ENCODE measurements at places on chromosomes 7 and 10.

DNA sequence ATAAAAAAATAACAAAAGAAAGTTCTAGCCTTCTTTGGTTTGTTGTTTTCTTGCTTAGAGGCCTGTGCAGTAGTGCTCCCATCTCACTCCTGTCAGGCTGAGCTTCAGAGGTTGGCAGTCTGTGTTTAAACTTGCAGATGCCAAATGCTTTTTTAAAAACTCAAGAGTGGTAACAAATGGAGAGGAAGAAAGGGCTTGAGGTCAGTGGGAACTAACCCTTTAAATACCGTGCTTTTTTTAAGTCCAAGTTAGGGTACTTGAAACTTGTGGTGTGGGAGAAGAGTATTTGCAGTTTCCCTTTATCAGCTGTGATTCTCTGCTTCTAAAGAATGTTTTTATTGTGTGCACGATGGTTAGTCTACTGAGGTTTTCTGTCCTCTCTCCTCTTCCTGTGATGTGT lies 29.4 kb downstream of the ZRANB1 start:
- H3K4me1 ChIP-seq, result no peaks in the 10 kb centered on the region
- H3K4me3 ChIP-seq, result no peak overlapping the region
- H3K27me3 ChIP-seq, result no peaks in the 10 kb centered on the region
- no peak overlapping the region for H3K27ac ChIP-seq
- no peak for DNase-seq

- no peaks in the 10 kb centered on the region for H3K4me1 ChIP-seq
- no peaks in the 10 kb centered on the region for H3K36me3 ChIP-seq
- no peak overlapping the region for H3K27ac ChIP-seq
- H3K27me3 ChIP-seq, result no peaks in the 10 kb centered on the region
Measured at GRCh38 chr10:47154762-47155161, 145.2 kb upstream of the GDF10 start.

- no peak overlapping the region for H3K4me3 ChIP-seq
- H3K4me1 ChIP-seq, result peaks cover 5% of the 10 kb centered on the region
- H3K27me3 ChIP-seq, result no peaks in the 10 kb centered on the region
- no peak overlapping the region for H3K27ac ChIP-seq
- H3K36me3 ChIP-seq, result no peaks in the 10 kb centered on the region
- no peak for DNase-seq
Measured at GRCh38 chr7:112447406-112447805, 2.9 kb upstream of the IFRD1 start.

DNA sequence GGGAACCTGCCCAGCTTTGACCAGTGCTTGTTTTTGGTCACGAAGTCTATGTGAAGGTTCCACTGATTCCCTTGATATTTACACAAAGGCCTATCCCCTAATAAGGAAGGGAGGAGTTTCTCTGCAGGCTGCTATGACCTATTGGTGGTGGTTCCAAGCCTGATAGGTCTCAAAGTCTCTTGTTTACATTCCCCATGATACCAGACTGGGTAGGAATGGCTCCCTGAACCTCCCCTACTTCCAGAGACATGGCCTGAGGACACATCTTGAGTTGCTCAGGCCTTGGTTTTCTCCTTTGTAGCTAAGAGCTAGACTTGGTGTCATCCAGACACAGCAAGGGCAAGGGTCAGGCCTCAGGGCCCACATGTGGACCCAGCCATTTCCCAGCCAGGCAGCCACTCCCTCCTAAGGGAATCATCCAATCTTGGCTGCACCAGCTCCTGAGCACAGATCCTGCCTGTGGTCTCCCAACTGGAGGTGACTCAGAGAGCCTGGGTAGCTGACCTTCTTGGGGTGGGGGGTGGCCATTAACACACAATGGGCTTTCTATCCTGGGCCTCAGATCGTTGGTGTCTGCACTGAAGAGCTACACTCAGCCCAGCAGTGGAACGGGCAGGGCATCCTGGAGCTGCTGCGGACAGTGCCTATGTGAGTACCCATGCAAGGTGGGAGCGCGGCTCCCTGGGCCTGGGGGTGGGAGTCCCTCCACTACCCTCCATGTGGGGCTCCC lies 51.0 kb upstream of the TRIM8 start:
- peaks cover 5% of the 10 kb centered on the region for H3K4me1 ChIP-seq
- no peak overlapping the region for H3K27ac ChIP-seq
- no peak overlapping the region for H3K4me3 ChIP-seq
- DNase-seq, result no peak
- no peaks in the 10 kb centered on the region for H3K27me3 ChIP-seq

GRCh38 chr10:125633517-125633999 lies 49.4 kb downstream of the TEX36 start:
- H3K27ac ChIP-seq, result no peak overlapping the region
- no peak overlapping the region for H3K4me3 ChIP-seq
- H3K27me3 ChIP-seq, result no peaks in the 10 kb centered on the region
- DNase-seq, result no peak
- H3K36me3 ChIP-seq, result no peaks in the 10 kb centered on the region

DNA sequence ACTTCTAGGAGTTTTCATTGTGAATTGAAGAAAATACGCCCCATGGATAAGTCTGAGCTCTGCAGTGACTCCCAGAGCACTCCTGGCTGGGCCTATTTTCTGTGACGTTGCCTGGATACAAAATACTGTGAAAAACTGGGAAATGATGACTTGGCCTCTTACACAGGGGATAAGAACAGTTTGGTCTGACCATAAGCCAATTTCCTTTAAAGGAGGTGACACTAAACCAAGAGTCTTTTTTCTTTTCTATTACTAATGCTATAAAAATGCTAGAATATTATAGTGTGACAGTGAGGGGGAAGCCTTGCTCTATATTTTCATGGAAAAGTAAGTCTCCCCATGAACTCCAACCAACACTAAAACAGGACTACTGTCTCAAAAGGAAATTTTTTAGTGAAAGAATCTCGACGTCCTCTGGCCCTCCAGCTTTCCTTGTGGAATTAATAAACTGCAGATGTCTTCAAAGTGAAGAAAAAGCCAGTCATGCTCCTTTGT lies 45.5 kb downstream of the MYOF start:
- H3K27me3 ChIP-seq, result no peaks in the 10 kb centered on the region
- H3K4me1 ChIP-seq, result peaks cover 66% of the 10 kb centered on the region
- DNase-seq, result no peak
- H3K4me3 ChIP-seq, result no peak overlapping the region
- H3K36me3 ChIP-seq, result no peaks in the 10 kb centered on the region

GRCh38 chr7:117041007-117041406 lies 87.7 kb downstream of the ST7 start:
- H3K4me3 ChIP-seq, result no peak overlapping the region
- H3K4me1 ChIP-seq, result no peaks in the 10 kb centered on the region
- no peak for DNase-seq
- no peaks in the 10 kb centered on the region for H3K27me3 ChIP-seq

DNA sequence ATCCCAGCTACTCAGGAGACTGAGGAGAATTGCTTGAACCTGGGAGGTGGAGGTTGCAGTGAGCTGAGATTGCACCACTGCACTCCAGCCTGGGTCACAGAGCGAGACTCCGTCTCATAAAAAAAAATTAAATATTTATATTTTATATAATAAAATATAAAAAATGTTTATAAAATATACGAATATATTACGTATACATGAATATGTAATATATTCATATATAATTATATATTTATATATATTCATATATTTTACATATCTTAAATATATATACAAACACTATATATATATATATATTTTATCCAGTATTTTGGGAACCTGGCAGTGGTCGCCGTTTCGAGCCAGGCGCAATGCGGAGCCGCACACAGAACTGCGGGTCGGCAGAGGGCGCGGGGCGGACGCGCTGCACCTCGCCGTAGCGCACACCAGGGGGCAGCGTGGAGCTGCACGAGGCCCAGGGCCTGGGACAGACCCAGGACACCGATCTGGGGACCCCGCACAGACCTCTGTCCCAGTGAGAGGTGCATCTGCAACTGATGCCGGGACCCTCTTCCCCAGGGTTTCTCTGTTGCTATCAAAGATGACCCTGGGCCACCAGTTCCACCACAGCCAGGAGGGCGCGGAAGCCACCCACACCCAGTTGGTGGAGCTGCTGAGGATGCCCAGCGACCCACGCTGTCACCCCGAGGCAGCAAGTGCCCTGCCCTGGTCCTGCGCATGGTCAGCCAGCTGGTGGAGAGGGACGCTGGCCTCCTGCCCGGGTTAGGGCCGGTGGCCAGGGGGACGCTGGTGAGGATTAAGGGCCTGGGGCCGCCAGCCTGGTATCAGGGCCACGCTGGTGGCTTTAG lies 22.7 kb downstream of the AP5Z1 start:
- H3K27me3 ChIP-seq, result no peaks in the 10 kb centered on the region
- H3K4me3 ChIP-seq, result no peak overlapping the region
- peaks cover 10% of the 10 kb centered on the region for H3K4me1 ChIP-seq
- H3K36me3 ChIP-seq, result no peaks in the 10 kb centered on the region
- no peak overlapping the region for H3K27ac ChIP-seq

GRCh38 chr7:98266840-98267239 lies 14.6 kb upstream of the BRI3 start:
- no peak for DNase-seq
- H3K4me1 ChIP-seq, result peaks cover 17% of the 10 kb centered on the region
- no peaks in the 10 kb centered on the region for H3K27me3 ChIP-seq
- H3K36me3 ChIP-seq, result no peaks in the 10 kb centered on the region
- H3K4me3 ChIP-seq, result no peak overlapping the region

DNA sequence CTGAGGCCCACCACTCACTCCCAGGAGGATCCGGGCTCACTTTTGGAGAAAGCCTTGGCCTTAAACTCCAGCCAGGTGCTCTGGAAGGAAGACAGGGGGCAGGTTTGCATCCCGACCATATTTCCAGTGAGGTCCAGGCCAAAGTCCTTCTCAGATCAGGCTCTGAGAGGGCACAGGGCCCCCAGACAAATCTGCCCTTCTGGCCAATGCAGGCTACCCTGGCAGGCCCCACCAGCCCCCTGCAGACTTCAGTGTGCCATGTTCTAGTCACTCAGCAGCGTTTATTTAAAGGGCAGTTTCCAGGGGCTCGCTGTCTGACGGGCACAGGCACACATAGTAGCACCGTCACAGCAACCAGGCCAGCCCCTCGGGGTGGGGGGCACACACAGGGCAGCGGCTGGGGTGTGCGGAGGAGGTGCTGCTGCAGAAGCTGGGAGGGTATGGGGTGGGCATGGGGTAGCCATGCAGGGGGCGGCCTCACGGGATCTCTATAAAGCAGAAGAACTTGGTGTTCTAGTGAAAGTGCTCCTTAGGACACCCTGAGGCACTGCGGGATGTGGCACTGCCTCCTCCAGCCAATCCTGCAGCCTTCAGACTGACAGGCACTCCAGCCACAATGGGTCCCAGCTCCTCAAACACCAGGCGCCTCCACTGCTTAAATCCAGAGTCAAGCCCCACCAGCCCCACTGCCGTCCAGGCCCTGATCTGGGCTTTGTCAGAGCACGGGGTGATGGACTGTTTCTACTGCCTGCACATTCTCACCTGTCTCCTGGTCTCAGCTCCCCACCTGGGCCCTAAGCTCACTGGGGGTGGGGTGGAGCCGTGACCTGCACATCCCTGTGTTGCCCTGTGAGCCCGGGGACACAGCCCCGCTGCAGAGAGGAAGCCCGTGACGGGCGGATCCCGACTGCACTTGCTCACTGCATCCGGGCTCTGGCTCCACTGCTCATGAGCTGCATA lies 9.6 kb upstream of the PYROXD2 start:
- no peaks in the 10 kb centered on the region for H3K36me3 ChIP-seq
- H3K27ac ChIP-seq, result no peak overlapping the region
- no peak overlapping the region for H3K4me3 ChIP-seq
- no peaks in the 10 kb centered on the region for H3K4me1 ChIP-seq

- no peak overlapping the region for H3K4me3 ChIP-seq
- no peaks in the 10 kb centered on the region for H3K36me3 ChIP-seq
- H3K27me3 ChIP-seq, result no peaks in the 10 kb centered on the region
- no peaks in the 10 kb centered on the region for H3K4me1 ChIP-seq
- no peak overlapping the region for H3K27ac ChIP-seq
- no peak for DNase-seq
Measured at GRCh38 chr10:3530783-3531645, 254.0 kb downstream of the KLF6 start.

DNA sequence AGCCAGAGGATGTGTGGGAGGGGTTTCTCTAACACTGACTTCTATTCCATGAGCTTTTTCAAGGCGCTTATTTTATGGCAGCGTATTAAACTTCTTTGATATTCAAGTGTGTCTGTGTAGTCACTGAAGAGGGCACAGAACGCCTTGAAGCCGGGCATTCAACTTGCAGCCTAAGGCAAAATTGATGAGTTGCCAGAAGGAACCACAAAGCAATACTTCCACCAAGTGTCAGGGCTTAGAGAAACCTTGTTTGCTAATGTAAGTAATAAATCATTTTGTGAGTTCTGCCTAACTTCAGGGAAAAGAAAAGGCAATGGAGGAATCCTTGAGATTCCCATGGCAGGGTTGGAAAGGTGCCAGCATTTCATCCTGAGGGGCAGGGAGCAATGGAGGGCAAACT lies 163.8 kb downstream of the LCOR start:
- no peak overlapping the region for H3K27ac ChIP-seq
- no peak for DNase-seq
- no peaks in the 10 kb centered on the region for H3K27me3 ChIP-seq
- no peaks in the 10 kb centered on the region for H3K36me3 ChIP-seq
- H3K4me1 ChIP-seq, result 0 out of 2 replicates have a peak, but pooled peaks cover 6% of the 10 kb centered on the region

- no peaks in the 10 kb centered on the region for H3K36me3 ChIP-seq
- no peaks in the 10 kb centered on the region for H3K27me3 ChIP-seq
- H3K4me3 ChIP-seq, result no peak overlapping the region
- no peak overlapping the region for H3K27ac ChIP-seq
- no peak for DNase-seq
Measured at GRCh38 chr7:90512821-90513254, 43.4 kb downstream of the PTTG1IP2 start.

- H3K27ac ChIP-seq, result no peak overlapping the region
- H3K4me1 ChIP-seq, result peaks cover 7% of the 10 kb centered on the region
- H3K36me3 ChIP-seq, result peaks cover 2% of the 10 kb centered on the region
- DNase-seq, result no peak
- no peaks in the 10 kb centered on the region for H3K27me3 ChIP-seq
Measured at GRCh38 chr10:126921974-126922525, 16.8 kb downstream of the DOCK1 start.

DNA sequence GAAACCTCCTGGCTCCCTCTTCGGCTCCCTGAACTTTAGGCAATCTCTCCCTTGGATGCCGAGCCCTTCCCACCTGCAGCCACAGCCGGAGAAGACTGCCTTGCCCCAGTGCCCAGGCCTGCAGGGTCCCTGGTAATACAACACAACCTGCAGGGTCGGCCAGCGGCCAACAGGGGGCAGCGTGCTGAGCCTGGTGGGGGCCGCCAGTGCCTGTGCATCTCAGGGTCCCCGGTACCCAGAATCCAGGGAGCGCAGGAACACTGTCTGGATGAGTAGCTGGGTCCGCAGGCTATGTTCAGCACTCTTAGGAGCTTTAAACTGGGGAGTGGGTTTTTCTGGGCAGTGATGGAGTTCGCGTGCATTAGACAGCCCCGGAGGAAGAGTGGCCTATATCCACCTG lies 17.5 kb upstream of the C10orf71 start:
- no peaks in the 10 kb centered on the region for H3K4me1 ChIP-seq
- peak; percentile 28 for DNase-seq
- no peaks in the 10 kb centered on the region for H3K36me3 ChIP-seq
- no peak overlapping the region for H3K27ac ChIP-seq

GRCh38 chr10:103678178-103678526 lies 177.2 kb downstream of the SH3PXD2A start:
- no peaks in the 10 kb centered on the region for H3K36me3 ChIP-seq
- DNase-seq, result no peak

- no peak overlapping the region for H3K27ac ChIP-seq
- no peak for DNase-seq
- H3K27me3 ChIP-seq, result no peaks in the 10 kb centered on the region
- H3K36me3 ChIP-seq, result no peaks in the 10 kb centered on the region
Measured at GRCh38 chr10:93947055-93947454, 46.7 kb upstream of the PLCE1 start.

Data from Caco-2 (cell line).